ENCODE measurements at places on chromosomes 3 and 15. TPM values are rescaled to one million over a fixed set of nuclear protein-coding genes. Genes with fewer than 3 reads are reported as not detected.

Gene ITIH4
- 0.89 TPM for polyA plus RNA-seq

DNA sequence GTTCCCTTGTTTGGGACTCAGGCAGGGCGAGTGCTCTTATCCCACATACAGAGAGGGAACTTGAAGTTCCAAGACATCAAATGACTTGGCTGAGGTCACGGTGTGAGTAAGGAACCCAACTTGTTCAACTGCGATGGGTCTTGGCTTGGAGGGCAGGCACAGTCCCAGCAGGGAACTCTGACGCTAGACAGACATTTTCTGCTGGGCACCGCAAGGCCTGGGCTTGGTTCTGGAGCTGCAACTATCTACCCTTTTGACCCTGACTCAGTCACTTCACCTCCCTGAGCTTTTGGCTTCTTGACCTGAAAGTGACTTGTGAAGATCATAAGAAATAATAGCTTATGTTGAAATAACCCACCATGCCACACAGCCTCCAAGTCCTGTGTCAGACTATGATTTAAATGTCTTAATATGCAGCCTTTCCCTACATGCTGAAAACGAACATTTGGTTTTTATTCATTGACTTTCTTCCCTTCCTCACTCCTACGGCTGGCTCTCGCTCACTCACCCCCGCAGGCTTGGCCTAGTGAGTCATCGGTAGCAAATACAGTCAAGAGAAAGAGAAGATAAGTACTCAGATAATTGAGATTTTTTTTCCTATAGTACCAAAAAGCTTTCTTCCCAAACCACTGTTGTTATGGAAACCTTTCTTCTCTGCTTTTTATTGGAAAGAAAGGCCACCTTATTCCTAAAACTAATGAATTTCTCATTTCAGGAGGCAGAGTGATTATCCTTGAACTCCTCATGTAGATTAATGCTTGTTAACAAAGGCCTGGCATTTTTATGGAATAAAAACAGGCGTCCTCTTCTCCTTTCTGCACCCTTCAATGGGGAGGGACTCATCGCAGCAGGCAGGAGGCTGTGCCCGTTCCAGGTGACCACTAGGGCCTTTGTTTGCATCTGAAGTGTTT lies 178.4 kb downstream of the ATP10A start:
- no peak for DNase-seq

DNA sequence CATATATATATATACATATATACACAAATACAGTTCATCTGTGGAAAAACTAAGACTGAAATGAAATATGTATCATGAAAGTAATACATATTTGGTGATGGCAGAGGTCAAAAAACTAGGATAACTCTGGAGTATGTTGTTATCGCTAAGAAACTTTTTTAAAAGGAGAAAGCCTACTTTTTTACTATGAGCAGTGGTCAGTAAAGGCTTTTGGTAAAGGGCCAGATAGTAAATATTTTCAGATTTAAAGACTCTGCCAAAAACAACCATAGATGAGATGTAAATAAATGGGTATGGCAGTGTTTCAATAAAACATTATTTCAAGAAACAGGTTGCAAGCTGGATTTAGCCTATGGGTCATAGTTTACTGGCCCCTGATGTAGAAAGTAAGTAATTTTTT lies 93.8 kb upstream of the TGFBR2 start:
- DNase-seq: no peak

Gene FLNB
- 282 TPM for polyA plus RNA-seq

Gene NRG4
- 1.00 TPM for polyA plus RNA-seq

DNA sequence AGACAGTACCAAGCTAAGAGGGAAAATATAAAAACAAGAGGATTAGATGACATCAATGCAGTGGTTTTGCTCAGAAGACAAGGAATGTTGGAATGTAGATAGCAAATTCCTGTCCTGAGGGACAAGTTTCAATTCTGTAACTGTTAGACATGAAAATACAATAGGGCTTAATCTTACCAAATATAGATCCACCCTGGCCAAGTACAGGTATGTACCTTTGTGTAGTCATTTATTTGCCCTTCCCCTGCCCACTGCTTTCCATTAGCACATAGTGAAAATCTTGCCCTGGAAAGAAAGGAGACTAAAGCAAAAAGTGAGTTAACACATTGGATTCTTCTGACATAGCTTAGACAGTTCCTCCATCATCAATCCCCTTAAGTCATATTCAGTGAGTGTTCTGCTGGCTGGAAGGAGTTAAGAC lies 389.0 kb upstream of the THBS1 start:
- DNase-seq: peak; percentile 16

DNA sequence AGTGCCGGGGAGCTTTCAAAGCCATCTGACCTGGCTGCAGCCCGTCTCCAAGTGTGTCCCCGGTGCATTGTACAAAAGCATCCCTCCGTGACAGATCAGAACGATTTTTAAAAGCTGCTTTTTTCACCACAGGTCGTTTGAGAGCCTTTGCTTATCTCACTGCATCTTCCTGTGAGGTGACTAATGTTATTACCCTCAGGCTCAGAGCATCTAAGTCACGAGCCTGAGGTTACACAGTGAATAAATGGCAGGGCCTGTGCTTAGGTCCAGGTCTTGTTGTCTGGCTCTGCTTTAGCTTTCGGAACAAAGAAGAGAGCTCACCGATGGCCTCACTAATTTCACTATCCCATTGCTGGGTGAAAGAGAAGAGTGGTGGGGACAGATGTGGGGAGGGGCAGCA lies 83.3 kb downstream of the SEC22A start:
- no peak for DNase-seq
